ENCODE measurements at places on chromosomes 5 and 9.

GRCh38 chr9:18149471-18150011, 324.4 kb upstream of the ADAMTSL1 start:
- no peak for DNase-seq

DNA sequence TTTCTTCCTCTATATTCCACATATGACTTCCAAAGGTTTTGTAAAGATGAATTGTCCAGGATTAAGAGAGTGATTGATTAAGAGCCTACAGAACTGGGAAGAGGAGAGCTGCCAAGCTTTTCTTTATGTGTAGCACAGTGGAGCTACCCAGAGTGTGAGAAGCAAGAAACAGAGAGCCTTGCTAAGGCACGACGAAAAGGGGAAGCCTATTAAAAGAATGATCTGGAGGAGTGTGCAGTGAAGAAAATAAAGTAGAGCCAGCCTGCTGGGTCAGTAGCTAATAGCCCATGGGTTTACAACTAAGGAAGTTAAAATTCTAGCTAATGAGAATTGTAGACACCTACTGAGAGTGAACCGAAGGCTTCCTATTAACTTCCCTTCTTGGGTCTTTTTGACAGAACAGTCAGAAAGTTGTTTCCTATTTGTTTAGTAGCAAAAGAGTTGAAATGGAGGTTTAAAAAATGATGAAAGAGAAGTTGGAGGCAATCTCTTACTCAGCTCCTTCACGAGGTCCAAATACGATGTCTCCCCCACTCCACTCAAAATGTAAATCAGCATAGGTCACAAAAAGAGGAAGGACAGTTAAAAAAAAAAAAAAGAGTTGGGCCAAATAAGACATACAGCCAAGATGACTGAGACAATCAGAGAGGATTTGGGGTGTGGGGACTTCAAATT, 957 bp upstream of the PRR16 start:
- DNase-seq, result no peak

GRCh38 chr9:16254674-16255073, 615.8 kb downstream of the BNC2 start:
- DNase-seq, result no peak

- DNase-seq, result no peak
These were observed 61.9 kb upstream of the GHR start for GRCh38 chr5:42361315-42361688.

DNA sequence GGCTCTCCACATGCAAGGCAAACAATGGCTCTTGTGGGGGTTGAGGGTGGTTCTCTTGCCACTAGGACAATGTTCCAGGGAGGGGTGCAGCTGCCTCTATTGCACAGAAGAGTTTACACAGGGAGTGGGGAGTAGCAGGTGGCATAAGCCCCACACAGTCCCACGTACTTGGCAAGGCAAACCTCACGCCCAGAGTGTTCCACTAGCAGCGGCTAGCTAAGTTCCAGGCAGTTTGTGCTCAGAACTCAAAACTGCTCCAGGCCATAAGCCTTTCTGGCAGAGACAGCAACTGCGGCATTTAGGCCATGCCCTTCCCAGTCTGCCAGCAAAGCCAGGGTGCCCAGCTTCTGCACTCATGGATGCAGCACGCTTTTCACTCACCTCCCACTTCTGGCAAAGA, 29.0 kb upstream of the BTNL3 start:
- DNase-seq, result no peak

- no peak for DNase-seq
These were observed 74.6 kb downstream of the LRRC70 start for GRCh38 chr5:62653001-62653863.

DNA sequence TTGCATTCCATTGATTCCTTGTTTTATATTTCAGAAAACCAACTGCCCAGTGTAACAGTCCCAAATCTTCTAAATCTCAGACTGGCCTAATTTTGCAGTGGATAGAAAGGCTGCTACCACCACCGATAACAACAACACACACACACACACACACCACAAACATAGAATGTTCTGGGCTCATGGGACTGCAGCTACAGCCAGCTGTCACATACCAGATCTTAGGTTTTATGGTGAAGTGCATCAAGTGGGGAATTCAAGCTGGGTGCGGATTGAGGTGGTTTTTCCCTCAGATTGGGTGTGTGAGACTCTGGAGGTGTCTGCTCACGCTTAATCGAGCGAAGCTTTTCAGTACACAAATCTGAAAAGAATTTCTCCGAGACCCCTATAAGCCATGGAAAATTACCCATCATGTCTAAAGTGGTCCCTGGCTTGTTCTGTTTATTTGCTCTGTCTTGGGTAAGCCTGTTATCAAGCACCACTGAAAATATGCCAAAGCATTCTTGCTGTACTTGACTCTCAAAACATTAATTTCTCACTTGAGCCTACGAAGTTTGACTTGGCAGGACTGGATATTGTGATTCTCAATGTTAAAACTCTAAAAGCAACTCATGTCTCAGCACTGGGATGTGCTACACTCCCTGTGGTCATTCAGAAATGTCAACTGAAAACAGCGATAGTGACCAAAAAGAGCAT, 71.1 kb downstream of the ALDH7A1 start:
- no peak for DNase-seq

DNA sequence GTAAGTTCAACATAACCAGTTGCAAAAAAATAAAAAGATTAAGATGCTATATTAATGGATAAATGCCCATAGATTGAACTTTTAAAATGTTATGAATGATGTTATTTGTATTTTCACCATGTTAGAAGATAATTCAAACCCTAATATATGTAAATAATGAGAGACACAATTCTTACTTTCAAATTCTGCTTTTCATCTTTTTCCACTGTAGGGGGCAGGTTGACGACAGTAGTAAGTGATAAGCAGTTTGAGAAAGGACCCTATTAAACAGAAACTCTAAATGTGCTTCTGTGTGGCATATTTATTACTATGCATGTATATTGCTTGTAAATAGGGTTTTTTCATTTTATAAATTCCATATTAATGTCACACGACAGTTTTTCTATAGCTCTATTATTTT, 591.1 kb downstream of the SEMA5A start:
- DNase-seq, result no peak
